ENCODE measurements at places on chromosomes 2 and 18.

DNA sequence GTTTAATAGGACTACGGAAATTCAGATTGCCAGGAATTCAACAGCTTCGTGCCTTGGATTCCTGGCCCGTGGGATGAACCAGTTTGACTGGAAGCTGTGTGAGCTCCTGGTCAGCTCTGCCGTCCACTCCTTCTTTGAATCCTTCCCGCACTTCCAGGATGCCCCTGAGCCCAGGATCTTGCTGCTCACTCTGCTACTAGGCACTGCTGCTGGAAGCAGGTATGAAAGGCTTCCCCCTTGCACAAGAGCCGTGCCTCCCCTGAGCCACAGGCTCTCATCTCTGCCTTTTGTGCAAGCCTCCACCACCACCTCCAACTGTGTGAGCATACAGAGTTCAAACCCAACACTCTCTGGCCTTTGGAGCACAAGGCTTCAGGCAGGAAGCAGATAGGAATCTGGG, 34.9 kb downstream of the EN1 start:
- no peak for DNase-seq

DNA sequence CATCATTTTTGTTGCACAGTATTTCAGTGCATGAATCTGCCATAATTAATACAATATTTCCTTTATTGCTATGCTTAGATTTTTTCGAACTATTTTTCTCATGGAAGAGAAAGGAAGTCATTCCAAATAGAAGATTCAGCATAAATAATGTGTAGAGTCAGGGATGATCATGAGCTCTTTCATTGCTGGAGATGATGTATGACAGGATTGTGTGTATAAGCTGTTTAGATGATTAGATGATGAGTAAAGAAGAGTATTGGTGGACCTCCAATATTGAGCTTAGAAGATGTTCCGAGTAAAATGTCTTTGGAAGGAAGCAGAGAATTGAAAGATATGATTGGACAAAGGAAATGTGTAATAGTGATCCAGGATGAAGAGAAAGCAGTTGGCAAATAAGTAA, 364.5 kb downstream of the PARD3B start:
- no peak for DNase-seq

GRCh38 chr2:177721818-177722567, 329.4 kb downstream of the AGPS start:
- no peak for DNase-seq

- DNase-seq = peak; percentile 24
Observed at GRCh38 chr2:242060212-242060835, 190.8 kb downstream of the RTP5 start.

DNA sequence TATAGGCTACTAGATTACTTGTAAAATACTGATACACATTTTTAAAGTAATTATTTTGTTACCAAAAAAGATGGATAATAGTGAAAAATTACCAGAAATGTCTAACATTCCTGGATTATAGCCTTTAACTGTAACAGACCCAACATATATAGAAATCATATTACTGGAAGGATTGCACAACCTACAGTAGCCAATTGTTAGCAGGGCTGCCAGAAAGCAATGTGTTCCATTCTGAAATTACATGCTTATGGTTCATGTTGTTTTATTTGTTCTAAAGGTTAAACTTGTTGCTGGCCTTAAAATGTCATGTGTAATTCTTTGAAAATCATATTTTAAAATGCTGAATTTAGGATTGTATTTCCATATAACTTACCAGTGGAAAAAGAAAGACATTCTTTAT, 793.6 kb upstream of the ACVR2A start:
- DNase-seq = no peak

DNA sequence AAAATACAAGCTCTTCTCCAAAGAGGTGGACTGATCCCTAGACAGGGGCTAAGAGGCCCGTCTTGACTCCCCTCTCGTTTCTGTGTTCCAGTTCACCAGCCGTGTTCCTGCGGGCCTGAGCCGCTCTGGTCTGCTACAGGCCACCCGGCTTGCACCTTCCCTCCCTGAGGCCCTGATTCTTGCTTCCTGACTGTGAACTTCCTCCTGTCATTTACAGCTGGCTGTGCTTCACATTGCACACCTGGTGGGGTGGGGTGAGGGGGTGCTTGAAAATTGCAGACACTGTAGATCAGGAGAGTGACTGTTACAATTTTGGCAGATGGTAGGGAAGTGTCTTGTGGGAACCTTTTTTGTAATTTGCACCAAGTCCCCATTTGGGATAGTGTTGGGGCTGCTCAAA, 64.4 kb downstream of the TSN start:
- DNase-seq = no peak

DNA sequence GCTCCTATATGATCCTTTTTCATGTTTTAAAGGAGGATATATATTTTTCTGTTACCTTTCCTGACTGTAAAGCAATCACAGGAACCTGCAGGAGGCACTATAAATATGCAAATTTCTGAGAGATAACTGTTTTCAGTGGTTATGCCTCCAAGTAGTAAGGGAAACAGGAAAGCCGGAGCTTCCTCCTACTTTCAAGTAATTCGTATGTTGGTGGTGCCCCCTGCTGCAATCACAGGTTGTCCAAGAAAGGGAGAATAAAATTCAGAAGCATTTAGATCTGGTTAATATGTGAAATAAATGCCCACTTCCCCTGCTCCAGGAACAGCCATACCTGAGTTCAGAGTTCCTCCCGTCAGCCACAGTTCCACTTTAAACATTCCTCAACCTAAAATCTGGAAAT, 12.0 kb upstream of the BCL11A start:
- no peak for DNase-seq

GRCh38 chr18:71036783-71037182, 747.9 kb downstream of the SOCS6 start:
- peak; percentile 88 for DNase-seq

DNA sequence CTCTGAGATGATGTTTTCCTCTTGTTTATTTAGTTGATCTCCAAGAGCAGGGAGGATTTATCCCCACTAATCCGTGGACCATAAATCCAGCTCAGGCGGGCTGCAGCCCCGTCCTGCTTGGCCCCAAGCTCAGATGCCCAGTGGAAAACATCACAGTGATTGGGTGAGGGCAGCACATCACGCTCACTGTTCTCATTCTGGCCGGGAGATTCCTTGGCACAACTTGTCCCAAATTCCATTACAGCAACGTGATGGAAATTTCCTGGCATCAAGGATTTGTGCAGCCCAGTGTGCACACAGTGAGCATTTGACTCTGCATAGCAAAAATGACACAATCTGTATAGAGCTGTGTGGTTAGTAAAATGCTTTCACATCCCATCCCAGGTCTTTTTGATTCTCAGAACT, 96.8 kb downstream of the VAPA start:
- DNase-seq = peak; percentile 7

DNA sequence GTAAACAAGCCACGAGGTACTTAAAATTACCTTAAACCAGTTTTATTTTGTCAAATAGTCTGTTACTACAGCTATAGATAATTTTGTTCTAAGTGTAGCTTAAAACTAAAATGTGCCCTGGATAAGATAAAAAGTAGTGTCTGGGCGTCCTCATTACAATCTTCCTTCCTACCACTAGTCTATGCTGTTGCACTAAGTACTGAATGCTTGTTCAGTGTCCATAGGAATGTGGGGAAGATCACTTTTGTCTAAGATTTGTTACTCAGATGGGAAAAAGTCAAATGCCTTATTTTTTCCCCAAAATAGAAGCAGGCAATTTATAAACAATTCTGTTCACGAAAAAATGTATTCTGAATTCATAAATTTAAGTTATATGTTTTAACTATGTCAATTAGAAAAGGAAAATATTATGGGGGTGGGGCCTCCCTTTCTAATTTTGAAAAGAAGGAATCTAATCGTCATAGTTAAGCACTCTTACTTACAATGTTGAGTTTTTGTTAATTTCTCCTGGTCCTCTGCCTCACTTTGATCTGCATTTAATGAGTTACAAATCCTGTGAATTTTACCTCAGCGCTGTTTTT, 140.4 kb upstream of the VRK2 start:
- peak; percentile 17 for DNase-seq

DNA sequence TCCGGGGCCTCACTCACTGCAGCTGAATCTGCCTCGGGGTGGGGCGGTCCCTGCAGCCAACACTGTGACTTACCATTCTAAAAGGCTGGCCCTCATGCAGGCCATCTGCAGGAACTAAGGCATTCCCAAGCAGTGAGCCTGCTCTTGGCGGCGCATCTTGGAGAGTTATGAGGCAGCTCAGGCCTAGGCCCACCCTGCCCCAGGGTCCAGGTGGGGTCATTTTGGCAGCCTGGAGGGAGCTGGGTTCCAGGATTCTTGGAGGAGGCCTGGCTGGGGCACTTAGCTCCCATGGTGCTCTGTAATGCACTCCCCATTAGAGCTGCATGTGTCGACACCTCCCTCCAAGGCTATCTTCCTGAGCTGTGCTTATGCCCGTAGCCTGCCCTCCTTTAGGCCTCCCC, 14.8 kb upstream of the BIN1 start:
- DNase-seq = no peak

GRCh38 chr2:241163601-241164118, 13.4 kb downstream of the PPP1R7 start:
- no peak for DNase-seq

DNA sequence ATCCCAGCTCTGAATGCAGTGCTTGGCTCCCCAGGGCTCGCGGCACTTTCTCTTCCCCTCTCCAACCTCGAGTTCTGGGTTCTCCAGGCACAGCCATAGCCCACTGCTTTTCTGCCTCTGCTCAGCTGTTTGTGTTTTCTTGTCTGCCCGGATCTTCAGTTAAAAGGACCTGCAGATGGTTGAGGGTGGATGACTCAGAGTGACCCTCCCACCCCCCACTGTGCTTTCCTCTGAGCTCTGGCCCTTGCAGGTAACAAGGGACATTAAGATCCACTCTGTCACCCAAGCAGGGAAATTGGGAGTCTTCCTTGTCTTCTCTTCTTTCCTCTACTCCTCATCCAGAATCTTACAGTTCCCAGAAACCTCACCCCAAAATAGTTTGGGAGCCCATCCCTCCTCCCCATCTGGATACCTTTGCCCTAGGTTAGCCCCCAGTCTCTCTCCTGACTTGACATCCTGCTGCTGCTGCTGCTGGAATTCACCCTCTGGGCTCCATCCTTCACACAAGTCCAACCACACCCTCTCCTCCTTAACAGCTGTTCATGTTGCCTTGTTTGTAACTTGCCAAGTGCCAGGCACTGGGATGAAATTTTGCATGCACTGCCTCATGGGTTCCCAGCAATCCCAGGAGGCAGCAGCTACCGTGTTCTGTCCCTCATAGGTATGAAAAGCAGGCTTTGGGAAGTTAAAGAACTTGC, 157.9 kb upstream of the TTC39C start:
- DNase-seq = no peak

GRCh38 chr2:238521870-238522269, 95.1 kb downstream of the ASB1 start:
- no peak for DNase-seq
